Activated CD4-positive, alpha-beta T cell treated with anti-CD3 and anti-CD28 coated beads for 36 hours (primary cell): ENCODE measurements at places on chromosomes 3 and 15. TPM values are rescaled to one million over a fixed set of nuclear protein-coding genes. Genes with fewer than 3 reads are reported as not detected.

DNA sequence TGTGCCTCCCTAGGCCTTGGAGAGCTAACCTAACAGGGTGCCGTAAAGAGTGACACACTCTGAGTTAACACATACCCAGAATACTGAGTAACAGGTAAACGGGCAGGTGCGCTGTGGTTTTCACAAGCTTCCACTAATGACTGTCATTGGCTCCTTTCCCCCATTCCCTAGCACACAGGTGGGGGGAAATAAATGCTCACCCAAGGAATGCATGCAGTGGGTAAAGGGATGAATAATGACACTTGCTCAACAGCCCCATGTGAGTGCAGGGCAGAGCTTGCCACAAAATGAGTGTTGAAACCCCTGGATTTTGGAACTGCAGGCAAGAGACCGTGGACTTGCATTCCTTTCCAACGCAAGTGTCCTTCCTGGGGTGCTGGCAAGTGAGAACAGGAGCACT is 57.6 kb downstream of the ADAMTS17 start:
- peaks cover 6% of the 10 kb centered on the region for H3K36me3 ChIP-seq
- no peak overlapping the region for H3K27ac ChIP-seq
- H3K27me3 ChIP-seq, result no peaks in the 10 kb centered on the region
- no peak for DNase-seq
- H3K4me1 ChIP-seq, result no peaks in the 10 kb centered on the region
- H3K4me3 ChIP-seq, result no peak overlapping the region

Gene NOX5
- total RNA-seq, result not detected

DNA sequence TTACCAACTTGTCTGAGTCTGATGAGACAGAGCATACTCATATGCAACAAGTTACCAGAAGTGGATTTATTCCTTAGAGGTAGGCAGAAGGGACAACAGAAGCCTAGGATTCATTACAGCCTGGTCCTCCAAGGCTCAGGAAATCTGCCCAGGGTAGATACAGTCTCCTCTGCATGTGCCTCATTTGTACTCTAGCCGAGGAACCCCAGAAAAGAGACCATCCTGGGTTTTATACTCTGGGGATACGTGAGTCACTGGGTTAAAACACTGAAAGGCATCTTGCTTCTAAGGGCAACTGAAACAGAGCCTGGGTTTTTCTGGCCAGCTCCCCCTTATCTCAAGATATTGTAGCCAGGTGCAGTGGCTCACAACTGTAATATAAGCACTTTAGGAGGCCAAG is 45.6 kb downstream of the TLNRD1 start:
- no peak for DNase-seq
- H3K4me1 ChIP-seq, result no peaks in the 10 kb centered on the region
- H3K27me3 ChIP-seq, result no peaks in the 10 kb centered on the region
- H3K36me3 ChIP-seq, result no peaks in the 10 kb centered on the region
- H3K4me3 ChIP-seq, result no peak overlapping the region

- peaks cover 23% of the 10 kb centered on the region for H3K4me1 ChIP-seq
- DNase-seq, result peak; percentile 17
- H3K4me3 ChIP-seq, result peak overlapping the region; percentile 80
- no peak overlapping the region for H3K27ac ChIP-seq
Observed at GRCh38 chr3:27713435-27714145, 8.5 kb downstream of the EOMES start.

DNA sequence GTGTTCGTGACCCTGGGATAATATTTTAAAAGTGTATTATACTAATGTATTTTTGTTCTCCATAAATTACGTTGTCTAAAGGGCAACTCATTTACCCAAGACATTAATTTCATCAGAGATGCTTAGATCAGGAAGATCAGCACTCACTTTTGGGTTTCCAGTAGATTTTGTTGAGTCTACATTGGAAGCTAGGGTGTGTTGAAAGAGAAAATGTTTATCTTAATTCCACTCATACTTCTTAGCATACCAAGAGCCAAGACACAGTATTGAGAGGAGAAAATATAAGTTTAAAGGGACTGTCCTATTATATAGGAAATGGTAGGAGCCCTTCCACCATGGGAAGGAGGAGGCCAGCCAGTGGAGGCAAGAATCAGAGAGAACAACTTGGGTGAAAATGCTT is 412.9 kb upstream of the RGMA start:
- no peaks in the 10 kb centered on the region for H3K36me3 ChIP-seq
- H3K27ac ChIP-seq, result no peak overlapping the region
- H3K4me3 ChIP-seq, result no peak overlapping the region

Gene TEX9
- total RNA-seq, result 1.5 TPM

GRCh38 chr3:168414149-168414548 is 318.4 kb upstream of the GOLIM4 start:
- no peak overlapping the region for H3K4me3 ChIP-seq
- no peak overlapping the region for H3K27ac ChIP-seq
- H3K36me3 ChIP-seq, result no peaks in the 10 kb centered on the region
- no peaks in the 10 kb centered on the region for H3K27me3 ChIP-seq
- no peaks in the 10 kb centered on the region for H3K4me1 ChIP-seq

DNA sequence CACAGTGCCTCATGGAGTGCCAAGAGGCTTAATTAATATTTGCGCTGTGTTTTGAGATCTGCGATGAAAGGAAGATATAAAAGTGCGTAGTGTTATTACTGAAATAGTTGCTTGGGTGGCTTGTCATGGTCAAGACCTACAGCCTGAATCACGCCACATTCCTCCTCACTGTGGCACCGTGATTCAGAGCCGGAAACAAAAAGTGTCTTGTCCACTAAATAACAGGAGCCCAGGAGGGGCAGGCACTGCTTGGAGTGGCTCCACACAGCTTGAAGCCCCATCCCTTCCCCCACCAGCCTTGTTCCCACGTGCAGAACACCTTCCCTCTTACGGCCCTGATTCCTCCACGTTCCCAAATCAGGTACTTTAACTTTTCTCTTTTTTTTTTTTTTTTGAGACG is 1.2 kb upstream of the LRRC15 start:
- H3K4me3 ChIP-seq, result no peak overlapping the region
- H3K36me3 ChIP-seq, result no peaks in the 10 kb centered on the region
- DNase-seq, result no peak
- peaks cover 26% of the 10 kb centered on the region for H3K27me3 ChIP-seq
- H3K4me1 ChIP-seq, result no peaks in the 10 kb centered on the region
